ENCODE measurements at places on chromosomes 2 and 18.

DNA sequence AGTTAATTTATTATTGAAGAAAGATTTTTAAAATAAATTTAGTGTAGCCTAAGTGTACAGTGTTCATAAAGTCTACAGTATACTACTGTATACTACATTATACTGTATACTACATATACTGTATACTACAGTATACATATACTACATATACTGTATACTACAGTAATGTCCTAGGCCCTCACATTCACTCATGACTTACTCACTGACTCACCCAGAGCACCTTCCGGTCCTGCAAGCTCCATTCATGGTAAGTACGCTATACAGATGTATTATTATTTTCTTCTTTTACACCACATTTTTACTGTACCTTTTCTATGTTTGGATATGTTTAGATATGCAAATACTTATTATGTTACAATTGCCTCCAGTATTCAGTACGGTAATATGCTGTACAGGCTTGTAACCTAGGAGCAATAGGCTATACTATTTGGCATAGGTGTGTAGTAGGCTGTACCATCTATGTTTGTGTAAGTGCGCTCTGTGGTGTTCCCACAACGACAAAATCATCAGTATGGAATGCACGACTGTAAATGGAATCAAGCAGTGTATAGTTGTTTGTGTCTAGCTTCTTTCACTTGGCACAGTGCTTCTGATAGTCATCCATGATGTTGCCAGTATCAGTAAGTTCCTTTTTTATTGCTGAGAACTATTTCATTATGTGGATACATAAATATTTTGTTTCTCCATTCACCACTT is 245.7 kb downstream of the MTX2 start:
- DNase-seq = no peak

GRCh38 chr2:241553981-241554380 is 4.6 kb upstream of the BOK start:
- DNase-seq = no peak

DNA sequence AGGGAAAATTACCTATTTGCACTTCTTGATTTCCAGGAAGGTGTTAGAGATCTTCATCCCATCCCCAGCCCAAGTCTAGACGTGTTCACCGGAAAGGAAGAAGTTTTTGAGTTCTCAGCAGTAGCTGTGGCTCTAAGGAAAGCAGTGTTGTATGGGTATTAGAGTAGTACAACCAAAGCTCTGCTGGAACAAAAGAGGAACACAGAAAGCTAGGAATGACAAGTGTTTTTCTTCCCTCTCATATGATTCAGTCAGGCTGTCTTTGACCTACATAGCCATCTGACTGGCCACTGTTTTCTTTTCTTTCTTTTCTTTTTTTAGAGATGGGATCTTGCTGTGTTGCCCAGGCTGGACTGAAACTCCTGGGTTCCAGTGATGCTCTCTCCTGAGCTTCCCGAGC is 82.7 kb upstream of the SLC39A10 start:
- DNase-seq = no peak

DNA sequence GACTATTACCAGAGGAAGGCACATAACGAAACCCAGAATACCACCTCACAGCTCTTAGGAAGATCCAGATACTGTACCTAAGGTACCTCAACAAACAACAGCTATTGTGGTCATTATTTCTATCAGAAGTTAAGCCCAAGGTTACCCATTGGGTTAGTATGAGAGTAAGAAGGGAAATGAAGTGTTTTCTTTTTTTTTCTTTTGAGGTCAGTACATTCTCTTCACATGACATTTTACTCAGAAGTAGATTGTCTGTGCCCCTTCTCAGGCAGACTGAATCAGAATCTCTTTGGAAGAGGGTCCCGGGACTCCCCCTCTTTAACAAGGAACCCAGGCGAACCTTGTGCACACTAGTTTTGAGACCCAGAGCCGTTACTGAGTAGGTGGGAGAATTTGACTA is 233.7 kb upstream of the CXCR4 start:
- DNase-seq = no peak

DNA sequence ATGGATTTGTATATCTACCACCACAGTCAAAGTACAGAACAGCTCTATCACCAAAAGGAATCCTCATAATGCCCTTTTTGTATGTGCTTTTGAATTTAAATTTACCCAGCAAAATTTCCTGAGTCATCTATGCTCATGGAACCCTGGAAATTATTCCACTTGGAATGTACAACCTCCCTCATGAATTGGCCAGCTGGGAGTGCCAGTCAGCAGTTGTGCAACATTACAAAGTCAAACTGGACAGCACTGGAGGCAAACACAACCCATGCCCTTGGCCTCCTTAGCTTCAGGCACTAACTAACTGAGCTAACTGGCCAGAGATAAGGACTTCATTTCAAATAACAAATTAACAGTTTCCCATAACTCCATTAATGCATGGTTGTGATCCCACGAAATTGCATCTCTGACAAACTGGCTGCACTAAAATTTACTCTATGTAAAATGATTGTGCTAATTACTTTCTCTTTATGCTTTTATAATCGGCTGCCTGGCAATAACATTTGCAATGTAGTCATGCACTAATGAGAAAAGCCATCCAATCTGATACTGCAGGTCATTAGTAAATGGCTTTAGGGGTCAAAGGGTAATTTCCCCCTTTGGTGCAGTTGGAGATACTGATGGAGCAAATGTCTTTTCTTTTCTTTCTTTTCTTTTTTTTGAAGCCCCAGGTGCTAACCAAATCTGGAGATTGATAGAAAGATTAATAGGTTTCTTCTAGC is 270.5 kb downstream of the ACTR3 start:
- DNase-seq = no peak

- no peak for DNase-seq
Observed at GRCh38 chr2:120224735-120225548, 1.7 kb upstream of the TMEM185B start.

- no peak for DNase-seq
Observed at GRCh38 chr18:63206433-63207142, 113.0 kb downstream of the BCL2 start.

DNA sequence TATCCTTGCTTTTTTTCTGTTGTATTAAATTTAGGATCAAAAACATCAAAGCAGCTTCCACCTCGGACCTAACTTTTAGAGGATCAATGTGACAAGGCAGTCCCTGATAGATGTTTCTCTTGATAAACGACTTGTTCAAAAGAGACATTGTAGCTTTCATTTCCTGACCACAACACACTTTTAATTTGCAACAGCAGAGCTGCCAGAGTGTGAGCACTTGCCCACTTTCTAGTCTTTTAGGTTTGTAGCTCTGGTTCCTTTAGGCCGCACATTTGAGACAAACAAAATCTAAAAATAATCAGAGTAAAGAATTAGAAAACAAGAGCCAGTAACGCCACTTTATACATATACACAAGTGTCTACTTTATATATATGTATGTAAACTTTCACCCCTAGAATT is 3.1 kb downstream of the FIGN start:
- DNase-seq = peak; percentile 51

- DNase-seq = no peak
Observed at GRCh38 chr2:240571314-240571973, 3.2 kb downstream of the RNPEPL1 start.

GRCh38 chr2:237319887-237320286 is 94.1 kb downstream of the COL6A3 start:
- DNase-seq = no peak

- no peak for DNase-seq
Observed at GRCh38 chr18:13514558-13514957, 211.8 kb downstream of the FAM210A start.

GRCh38 chr2:157911246-157911645 is 35.1 kb upstream of the ACVR1 start:
- no peak for DNase-seq

- DNase-seq = no peak
Observed at GRCh38 chr2:215811003-215811402, 202.3 kb downstream of the MREG start.

GRCh38 chr2:44740678-44741077 is 200.8 kb upstream of the SIX3 start:
- DNase-seq = no peak

GRCh38 chr2:98923244-98923940 is 12.6 kb downstream of the CRACDL start:
- no peak for DNase-seq

DNA sequence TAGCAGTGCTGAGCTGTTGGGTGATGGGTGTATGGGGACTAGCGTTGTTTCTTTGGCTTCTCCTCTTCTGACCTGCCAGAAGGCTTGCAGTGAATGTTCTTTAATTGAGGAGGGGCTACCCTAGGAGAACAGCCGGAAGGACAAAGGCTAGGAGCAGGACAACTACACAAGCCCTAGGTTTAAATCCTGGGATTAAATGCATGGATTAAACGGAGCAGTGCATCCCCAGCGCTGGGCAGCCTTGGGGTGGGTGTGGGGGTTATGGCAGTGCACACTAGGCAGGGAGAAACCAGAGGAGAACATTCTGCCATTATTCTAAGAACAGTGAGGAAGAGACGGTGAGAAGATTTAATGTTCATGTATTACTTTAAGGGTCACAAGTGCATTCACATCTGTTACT is 86.4 kb upstream of the MCFD2 start:
- DNase-seq = no peak

DNA sequence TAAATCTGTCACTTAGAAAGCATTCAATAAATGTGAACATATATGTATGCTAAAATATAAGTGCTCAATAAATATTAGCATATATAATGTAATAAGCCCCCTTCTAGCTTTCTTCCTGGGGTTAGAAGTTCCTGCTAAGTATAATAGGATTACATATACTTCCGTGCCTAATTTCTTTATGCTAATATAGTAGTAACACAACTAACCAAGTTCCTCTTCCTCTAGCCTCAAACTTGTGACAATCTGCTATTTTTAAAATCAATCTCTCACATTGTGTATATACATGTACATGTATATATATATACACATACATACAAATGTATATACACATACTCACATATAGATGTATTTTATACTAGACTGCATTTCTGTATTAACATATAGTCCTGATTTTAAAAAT is 32.2 kb downstream of the TLK1 start:
- no peak for DNase-seq

GRCh38 chr2:239258248-239258647 is 142.6 kb downstream of the HDAC4 start:
- DNase-seq = no peak

DNA sequence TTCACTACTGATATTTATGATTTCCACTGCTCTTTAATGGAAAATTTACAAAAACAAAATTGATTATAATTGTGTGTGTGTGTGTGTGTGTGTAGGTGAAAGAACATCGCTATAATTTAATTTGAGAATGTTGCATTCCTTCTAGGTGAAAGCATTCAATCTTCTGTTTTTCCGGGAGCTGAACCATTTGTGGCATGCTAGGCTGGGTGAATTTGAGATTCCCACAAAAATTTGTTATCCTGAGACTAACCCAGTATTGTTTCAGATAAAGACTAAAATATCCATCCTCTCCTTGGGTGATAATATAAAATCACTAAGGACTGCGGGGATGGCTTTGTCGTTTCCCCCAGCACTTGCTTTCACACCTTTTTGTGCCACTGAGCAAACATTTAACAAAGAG is 911.2 kb upstream of the PIK3C3 start:
- DNase-seq = no peak

- DNase-seq = no peak
Observed at GRCh38 chr2:224820283-224820991, 104.3 kb upstream of the CCDC195 start.

DNA sequence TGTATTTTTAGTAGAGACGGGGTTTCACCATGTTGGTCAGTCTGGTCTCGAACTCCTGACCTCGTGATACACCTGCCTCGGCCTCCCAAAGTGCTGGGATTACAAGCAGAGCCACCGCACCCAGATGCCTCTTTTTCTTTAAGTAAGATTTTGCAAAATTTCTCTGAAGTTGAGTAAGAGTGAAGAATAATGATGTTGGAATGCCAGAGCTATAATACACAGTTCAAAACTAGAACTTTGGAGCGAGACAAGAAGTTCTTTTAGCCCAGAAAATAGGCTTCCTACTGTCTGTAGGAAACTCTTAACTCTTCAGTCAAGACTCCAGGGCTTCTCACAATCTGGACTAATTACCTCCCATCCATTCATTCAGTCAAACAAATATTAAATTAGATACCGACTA is 51.4 kb downstream of the MARCHF4 start:
- DNase-seq = no peak

DNA sequence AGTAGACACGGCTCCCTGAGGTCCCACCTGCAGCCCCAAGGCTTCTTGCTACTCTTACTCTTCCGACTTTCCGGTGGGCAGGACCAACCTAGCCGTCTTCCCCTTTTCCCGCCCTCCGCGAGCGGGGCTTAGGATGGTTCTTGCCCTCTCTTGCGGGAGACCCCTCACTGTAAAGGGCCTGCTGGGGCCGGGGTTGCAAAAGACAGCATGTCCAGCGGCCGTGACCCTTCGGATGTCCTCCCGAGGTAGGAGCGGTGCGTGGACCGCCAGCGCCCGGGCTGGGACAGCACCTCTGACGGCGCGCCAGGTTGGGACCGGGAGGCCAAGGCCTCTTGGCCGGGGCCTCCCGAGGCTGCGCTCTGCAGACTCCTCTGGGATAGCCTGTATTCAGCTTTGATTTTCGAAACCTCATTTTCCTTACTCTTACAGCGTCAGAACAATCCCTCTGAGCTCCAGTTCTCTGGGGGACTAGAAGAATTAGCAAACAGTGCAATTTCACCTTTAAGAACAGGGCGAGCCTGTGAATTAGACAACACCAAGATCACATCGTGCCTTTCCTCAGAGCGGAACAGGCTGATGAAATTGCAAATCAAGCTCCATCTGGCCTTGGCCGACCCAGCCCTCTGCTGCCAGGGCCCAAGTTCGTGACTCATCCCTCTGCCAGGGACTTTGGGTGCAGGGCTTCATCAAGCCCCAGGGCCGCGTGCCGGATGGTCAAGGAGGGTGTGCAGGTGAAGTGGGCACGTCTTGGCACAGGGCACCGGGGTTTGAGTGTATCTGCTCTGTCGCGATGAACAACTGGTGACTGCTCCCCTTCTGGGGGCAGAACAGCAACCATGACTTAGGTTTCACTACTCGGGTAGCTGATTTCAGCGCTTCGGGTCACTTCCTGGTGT is 777 bp downstream of the MOCOS start:
- no peak for DNase-seq

DNA sequence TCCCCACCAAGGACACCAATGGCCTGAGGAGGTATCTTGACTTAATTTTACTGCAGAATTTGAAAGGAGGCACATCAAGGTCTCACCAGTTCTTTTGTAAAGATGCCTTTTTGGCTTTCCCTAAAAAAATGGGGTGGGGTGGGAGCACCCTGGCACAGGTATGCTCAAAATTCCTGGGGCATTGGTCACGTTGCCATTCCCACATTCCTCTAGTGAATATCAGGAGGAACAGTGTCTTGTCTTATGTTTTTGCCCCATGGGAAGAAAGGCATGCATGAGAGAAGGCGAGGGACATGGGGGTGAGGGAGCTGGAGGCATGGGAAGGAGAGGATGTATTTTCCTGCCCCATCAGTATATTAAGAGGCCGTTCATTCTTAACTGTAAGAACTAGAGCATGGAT is 275.3 kb downstream of the CMPK2 start:
- no peak for DNase-seq

- no peak for DNase-seq
Observed at GRCh38 chr18:48048251-48048650, 117.8 kb upstream of the SMAD2 start.
